ENCODE measurements at places on chromosomes 3 and 15.

DNA sequence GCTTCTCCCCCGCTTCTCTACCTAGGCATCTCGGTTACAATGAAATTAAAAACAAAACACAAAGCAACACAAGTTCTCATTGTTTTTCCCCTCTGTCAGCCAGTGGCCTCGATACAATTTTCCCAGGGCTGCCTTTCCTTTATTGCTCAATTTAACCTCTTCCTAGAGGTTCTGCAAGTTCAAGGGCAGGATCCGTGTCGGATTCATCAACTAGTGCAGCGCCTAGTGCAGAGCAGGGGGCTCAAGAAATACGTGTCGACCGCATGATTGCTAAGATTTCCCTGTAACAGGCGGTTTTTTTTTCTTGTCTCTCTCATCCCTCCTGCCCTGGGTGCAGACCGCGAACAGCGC is 1.4 kb upstream of the BHLHE40 start:
- no peak for DNase-seq

- DNase-seq = peak; percentile 64
These were observed 1.7 kb downstream of the FLNB start for GRCh38 chr3:58009749-58010535.

DNA sequence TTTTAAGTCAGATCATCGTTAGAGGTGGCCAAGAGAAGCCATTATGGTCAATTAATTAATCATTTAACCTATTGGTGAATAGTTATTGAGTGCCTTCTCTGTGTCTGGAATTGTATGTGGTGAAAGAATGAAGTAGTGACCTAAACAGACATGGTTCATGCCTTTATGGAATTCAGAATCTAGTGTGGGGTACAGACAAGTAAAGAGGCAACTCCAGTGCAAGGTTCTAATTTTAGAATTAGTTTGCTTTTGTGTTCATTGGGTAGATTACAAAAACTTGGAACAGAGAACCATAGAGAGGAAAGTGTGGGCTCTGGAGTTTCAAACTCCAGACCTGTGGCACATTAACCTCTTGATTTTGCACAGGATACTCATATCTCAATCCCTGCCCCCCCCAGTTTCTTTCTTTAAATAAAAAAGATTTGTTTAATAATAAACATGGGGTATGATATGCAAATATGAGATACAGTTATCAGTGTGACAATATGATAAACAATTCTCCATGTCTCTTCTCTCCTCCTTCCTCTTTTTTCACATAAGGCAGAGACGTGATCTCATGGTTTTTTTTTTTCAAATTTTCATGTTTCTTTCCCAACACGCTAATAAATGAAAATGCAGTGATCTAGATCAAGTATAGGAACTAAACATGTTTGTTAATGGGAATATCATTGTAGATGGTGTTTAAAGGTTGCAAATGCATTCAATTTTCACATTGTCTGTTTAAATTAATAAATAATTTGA is 117.9 kb downstream of the MITF start:
- DNase-seq = no peak

GRCh38 chr3:19065027-19065426 is 83.3 kb upstream of the KCNH8 start:
- no peak for DNase-seq

DNA sequence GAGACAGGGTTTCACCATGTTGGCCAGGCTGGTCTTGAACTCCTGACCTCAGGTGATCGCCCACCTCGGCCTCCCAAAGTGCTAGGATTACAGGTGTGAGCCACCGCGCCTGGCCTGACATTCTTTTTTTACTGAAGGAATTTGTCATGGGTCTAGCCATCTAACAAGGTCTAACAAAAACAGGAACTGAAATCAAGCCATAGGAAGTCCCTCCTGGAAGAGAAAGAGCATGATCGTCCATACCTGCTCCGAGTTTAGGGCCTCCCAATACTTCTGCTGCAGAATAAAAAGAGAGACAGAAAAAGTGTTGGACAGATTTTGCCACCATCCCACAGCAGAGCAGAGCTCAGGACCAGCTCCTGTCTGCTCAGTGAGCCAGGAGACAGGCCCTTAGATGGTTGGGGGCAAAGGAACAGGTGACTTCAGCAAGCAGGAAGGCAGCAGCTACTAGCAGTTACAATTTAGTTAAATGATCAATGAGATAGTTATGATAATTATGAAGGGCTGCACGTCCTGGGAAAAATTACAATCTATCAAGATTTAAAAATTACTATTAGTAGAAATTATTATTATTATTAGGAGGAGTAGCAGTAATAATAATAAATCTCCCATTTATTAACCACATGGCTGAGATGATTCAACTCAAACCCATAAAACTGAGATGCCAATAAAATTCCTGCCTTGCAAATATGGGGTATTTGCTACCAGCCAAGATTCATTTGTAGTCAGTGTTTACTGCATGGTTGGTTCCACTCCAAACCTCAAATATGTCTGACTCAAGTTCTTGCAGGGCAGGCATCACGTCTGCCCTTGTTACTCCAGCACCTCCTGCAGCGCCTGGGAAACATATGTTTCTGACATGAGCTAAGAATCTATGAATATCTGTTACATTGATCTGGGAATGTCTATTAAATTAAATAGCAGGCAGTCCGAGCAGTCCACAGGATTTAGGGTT is 40.1 kb downstream of the TMEM44 start:
- no peak for DNase-seq

- no peak for DNase-seq
These were observed 38.8 kb downstream of the EOGT start for GRCh38 chr3:68974711-68975110.

GRCh38 chr3:163878396-163878795 is 1199.9 kb downstream of the SI start:
- DNase-seq = no peak

GRCh38 chr3:115961380-115961779 is 338.1 kb downstream of the GAP43 start:
- no peak for DNase-seq

DNA sequence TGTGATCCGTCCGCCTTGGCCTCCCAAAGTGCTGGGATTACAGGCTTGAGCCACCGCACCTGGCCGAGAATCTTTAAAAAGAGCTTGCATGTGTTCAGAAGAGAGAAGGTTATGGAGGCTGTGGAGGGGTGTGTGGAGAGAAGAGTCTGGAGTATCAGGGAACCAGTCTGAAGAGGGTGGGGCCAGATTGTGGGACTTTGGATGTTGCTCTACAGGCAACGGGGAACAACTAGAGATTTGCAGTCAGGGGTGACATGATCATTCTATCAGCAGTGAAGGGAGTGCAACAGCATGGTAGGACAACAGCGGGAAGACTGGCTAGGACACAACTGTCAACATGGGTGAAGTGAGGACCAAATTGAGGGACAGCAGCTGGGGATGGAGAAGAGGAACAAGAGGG is 8.9 kb downstream of the SCAMP2 start:
- no peak for DNase-seq

DNA sequence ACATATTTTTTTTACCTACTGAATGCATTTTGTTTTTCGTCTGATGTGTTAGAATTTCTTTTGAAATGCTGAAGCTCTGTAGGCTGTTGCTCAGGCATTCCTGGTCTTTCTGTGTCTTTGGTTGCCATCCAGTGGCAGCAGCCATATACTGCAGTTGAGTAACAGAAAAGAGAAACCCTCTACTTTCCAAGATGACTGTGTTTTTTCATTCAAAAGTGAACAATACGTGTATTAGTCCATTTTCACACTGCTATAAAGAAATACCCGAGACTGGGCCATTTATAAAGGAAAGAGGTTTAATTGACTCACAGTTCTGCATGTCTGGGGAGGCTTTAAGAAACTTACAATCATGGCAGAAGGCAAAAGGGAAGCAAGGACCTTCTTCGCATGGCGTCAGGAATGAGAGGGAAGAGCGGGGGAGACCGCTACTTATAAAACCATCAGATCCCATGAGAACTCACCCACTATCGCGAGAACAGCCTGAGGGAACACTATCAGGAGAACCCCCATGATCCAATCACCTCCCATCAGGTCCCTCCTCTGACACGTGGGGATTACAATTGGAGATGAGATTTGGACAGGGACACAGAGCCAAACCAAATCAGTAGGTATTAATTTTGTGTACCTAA is 4.7 kb upstream of the GOLGA8B start:
- peak; percentile 73 for DNase-seq

DNA sequence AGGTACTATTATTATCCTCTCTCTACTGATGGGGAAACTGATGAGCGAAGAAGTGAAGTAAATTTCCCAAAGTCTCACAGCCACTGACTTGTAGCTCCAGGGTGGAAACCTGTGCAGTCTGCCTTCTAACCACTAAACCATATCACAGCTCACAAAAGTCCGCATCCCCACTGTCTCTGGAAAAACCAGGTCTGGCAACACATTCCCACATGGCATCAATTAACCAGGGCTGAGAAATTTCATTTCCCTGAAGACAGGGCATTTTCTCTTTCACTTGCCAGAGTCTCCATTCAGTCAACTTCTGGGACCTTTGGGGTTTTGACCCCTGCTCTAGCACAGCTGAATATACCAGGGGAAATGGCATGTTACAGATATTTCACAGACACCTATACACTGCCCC is 26.5 kb downstream of the FBXO40 start:
- DNase-seq = no peak

DNA sequence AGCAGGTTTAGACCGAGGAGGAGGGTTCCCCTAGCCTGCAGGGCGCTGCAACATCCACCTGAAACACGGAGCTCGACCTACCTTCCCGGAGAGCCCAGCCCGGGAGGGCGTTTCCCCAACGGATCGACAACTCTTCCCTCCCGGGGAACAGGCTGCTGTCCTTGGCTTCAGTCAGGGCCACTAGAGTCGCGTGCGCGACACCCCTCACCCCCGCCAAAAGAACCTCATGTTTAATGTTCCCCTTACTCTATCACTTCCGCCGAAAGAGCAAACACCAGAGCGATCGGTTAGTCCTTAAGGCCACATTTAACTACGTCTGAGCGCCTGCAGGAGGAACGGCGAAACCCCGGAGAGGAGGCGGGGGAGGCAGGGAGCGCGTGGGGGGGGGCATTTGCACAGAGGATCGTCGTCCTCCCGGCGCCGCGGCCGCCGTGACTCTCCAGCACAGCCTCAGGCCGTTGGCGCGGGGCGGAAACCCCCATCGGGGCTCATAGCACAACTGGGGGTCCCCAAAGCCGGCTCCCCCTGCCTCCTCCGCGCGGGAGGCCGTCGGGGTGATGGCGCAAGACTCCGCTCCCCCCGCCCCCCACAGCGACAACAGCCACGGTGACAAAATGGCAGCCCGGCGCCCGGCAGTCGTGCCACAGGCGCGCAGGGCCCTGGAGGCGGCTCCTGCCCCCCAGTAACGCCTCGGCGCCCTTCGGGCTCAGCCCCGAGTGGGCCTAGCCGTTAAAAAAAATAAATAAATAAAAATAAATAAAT is 3.2 kb downstream of the ANP32A start:
- DNase-seq = no peak

GRCh38 chr3:42273361-42273760 is 7.4 kb upstream of the CCK start:
- DNase-seq = no peak

GRCh38 chr3:65729973-65730372 is 308.7 kb downstream of the MAGI1 start:
- DNase-seq = no peak

- no peak for DNase-seq
These were observed 14.2 kb upstream of the SST start for GRCh38 chr3:187684444-187684843.

- no peak for DNase-seq
These were observed 289.5 kb upstream of the RGMA start for GRCh38 chr15:93378558-93378957.

DNA sequence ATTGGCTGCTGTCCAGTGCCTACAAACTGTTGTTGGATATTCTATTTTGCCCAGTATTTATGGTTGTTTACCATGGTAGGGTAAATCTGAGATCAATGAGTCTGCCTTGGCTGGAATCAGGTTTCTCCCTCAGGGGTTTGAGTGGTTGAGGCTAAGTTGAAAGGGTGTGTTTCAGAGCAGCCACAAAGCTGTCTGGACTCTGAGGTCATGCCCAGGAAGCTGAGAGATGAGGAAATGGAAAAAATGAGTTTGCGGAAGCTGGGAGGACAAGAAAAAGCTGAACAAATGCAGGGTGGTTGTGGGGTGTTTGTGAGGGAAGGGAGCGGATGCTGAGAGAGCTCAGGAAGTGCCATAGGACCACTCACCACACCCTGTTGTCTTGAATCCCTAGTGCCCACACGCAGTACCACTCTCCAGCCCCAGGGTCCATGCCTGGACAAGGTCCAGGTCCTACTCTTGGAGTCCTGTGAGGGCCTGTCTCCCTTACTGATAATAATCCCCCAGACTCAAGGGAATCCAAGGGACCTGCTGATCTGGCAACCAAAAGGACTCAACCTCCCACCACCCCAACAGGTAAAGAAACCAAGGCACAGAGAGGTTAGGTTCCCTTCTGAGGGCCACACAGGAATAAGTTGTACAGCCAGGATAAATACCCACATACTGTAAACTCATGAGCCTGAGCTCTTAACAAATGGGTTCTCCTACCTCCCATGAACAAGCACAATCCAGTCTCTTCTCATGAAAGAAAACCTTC is 81.6 kb downstream of the PPCDC start:
- DNase-seq = no peak

- DNase-seq = peak; percentile 82
These were observed 37.7 kb upstream of the LCTL start for GRCh38 chr15:66603301-66604179.

- peak; percentile 97 for DNase-seq
These were observed 21.8 kb downstream of the PCOLCE2 start for GRCh38 chr3:142866841-142867631.

GRCh38 chr15:39427705-39428104 is 153.2 kb upstream of the THBS1 start:
- no peak for DNase-seq
